PC-9 (cell line): ENCODE measurements at places on chromosomes 6 and 20. TPM values are rescaled to one million over a fixed set of nuclear protein-coding genes. Genes with fewer than 3 reads are reported as not detected.
A peak's percentile ranks its signal among the peaks of the same experiment; 100 is the strongest.

DNA sequence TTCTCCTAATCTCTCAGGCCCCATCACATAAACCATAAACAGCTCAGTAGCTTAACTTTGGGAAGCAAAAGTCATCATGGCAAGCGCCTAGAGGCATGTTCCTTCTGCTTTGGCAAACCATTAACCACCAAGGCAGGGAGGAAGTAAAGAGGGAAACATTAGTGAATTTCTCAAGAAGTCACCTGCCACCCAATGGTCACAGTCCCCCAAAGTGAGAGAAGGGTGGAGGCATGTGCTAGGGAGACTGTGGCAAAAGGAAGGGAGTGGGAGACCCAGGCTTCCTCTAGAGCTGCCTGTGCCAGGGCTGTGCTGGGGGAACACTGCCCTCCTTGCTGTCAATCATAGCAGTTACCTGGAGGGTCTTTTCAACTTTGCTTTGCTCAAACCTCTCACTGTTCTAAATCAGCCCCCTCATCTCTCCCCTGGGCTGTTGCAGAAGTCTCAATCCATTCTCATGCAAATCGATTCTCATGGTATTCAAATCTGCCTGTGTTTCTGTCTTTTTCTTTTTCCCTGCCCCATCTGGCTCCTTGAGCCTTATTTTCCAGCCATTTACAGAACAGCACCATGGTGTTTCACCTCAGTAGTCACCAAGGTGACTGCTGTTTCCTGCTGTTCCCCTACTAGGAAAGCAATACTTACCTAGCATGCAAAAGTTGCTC lies 1.8 kb upstream of the RNF24 start:
- DNase-seq = no peak
- H3K4me3 ChIP-seq = peak overlapping the region; percentile 55; the same call in 1 of the 2 replicates
- no peaks in the 10 kb centered on the region for H3K36me3 ChIP-seq
- peak overlapping the region; percentile 98 for H3K27ac ChIP-seq
- H3K4me1 ChIP-seq = peaks cover 57% of the 10 kb centered on the region

Gene SERPINB6
- 169 and 187 TPM in 2 replicates for total RNA-seq

DNA sequence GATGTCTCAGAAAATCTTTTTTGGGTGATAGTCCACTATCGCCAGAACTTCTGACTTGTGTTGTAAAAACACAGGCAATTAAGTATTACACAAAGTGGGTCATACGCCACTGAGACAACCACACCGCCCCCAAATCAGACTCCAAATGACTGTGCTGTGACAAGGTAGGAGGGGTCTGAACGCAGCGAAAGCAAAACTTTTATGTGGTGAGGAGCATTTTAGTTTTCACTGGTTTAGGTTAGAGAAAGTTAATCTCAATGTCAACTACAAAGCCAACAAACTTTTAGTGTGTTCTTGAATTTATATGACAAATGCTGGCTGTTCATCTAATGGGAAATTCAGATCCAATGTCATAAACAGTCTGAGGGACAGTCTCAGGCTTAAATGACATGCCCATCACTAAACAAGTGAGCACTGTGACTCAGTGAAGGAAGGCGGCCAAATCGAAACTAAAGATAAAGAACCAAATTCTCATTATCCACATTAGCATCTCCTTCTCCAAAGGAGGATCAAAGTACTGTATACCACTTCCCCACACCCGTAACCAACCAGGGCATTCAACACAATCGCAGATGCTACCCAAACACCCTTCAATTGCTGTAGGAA lies 186.7 kb downstream of the GJA10 start:
- H3K4me1 ChIP-seq = no peaks in the 10 kb centered on the region
- H3K27ac ChIP-seq = no peak overlapping the region
- DNase-seq = no peak
- H3K27me3 ChIP-seq = no peaks in the 10 kb centered on the region
- H3K4me3 ChIP-seq = no peak overlapping the region
- no peaks in the 10 kb centered on the region for H3K36me3 ChIP-seq

DNA sequence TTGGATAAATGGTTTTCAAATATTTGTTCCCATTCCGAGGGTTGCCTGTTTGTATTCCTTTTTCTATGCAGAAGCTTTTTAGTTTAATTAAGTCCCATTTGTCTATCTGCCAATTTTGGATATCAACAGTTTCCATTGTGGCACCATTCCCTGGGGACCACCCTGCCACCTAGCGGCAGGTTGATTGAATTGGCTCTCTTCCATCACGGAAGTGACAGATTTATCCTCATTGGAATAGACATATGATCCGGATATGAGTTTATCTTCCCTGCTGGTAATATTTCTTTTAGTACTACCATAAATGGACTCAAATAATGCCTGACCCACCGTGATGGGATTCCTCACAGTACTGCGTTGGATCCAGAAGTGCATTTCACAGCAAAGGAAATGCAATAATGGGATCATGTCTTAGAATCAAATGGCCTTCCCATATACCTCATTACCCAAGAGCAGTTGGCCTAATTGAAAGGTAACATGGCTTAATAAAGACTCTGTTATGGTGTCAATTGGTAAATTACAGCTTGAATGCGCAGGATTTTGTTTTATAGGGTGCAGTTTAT lies 327.0 kb downstream of the BMP2 start:
- H3K4me3 ChIP-seq = no peak overlapping the region
- no peak for DNase-seq
- H3K27ac ChIP-seq = no peak overlapping the region
- no peaks in the 10 kb centered on the region for H3K27me3 ChIP-seq
